ENCODE measurements at places on chromosomes 11 and 22. TPM values are rescaled to one million over a fixed set of nuclear protein-coding genes. Genes with fewer than 3 reads are reported as not detected.

GRCh38 chr22:46363611-46364321, 28.3 kb downstream of the TRMU start:
- peak; percentile 87 for DNase-seq

DNA sequence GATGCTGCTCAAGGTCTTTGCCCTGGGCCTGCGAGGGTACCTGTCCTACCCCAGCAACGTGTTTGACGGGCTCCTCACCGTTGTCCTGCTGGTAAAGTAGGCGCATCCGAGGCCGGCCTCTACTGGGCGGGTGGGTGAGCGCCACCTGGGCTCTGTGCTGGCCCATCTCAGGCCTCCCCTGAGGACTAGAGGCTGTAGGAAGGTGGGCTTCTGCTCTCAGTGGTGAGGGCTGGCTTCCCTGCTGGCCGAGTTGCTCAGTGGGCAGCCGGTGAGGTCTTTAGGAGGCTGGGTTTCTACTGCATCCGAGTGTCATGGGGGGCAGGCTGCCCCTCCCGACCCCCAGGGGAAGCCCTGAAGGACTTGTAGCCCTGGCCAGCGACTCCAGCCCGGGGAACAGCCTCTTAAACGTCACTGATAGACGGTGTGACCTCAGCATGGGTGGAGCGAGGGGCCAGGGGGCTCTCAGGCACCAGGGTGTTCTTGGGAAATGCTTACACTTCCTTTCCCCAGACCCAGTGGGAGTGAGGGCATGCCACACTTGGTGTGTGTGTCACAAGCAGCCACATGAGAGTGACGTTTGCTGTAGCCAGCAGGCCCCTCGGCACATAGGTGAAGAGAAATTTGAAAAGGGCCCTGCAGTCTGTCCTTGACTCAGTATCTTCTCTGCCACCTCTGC, 30.3 kb downstream of the TPCN2 start:
- no peak for DNase-seq

DNA sequence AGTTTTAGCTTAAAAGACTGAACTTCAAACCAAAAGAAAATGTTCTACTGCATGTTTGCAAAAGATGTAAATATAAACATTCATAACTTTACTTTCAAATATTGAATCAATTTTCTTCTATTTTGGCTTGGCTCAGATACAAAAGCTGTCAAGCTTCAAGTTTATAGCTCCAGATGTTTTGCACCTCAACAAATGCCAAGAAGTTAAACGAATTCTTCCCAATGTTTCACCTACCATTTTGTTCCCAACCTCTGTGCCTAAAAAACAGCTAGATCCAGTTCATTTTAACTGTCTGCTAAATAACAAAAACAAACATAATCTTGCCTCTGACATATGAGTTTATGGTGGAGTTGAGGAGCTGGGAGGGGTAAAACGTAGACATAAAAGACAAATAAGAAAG, 76.5 kb downstream of the RAB30 start:
- no peak for DNase-seq

DNA sequence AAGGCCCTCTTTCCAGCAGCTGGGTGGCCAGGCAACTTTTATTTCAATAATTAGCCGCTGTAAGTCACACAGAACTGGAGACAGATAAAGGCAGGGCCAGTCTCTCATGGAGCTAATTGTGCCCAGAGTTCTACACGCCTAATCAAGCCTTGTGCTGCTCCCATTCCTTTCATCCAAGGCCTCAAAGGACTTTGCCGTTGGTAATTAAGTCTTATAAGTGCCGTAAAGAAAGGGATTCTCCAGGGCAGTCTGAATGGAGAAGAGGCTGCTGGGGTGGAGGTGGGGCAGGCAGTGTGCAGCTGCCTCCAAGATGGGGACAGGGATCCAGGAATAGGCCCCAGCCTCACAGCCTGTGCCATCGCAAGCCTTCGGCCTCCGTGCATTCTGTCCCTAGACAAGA, 357.9 kb downstream of the TENM4 start:
- DNase-seq, result no peak

GRCh38 chr11:14956111-14956510, 16.0 kb downstream of the CALCA start:
- DNase-seq, result no peak

DNA sequence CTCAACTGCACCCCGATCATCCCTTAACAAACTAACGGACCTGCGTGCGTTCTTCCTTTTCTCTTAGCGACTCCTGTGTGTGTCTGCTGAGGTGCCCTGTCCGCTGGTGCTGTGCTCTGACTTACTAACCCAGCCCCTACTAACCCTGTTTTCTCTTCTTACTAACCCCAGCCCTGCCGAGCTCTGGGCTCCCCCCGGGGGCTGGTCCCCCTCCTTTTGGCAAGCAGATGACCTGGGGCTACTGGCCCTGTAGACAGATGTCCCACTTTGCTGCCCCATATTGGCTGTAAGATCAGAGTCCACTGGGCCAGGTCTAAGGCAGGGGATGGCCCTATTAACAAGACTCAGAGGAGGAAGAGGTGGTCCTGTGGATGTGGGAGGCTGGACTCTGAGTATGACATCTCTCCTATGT, 14.7 kb downstream of the MIAT start:
- no peak for DNase-seq

DNA sequence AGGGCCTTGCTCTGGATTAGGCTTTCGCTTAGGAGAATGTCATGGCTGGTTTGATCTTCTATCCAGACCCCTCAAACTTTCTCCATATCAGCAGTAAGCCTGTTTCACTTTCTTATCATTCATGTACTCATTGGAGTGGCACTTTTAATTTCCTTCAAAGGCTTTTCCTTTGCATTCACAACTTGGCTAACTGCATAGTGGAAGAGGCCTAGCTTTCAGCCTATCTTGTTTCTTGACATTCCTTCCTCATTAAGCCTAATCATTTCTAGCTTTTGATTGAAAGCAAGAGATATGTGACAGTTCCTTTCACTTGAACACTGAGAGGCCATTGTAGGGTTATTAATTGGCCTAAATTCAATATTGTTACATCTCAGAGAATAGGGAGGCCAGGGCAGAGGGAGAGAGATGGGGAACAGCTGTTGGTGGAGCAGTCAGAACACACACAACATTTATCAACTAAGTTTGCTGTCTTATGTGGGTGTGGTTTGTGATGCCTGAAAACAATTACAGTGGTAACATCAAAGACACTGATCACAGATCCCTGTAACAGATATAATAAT, 37.7 kb upstream of the APOBEC3A start:
- DNase-seq, result no peak

DNA sequence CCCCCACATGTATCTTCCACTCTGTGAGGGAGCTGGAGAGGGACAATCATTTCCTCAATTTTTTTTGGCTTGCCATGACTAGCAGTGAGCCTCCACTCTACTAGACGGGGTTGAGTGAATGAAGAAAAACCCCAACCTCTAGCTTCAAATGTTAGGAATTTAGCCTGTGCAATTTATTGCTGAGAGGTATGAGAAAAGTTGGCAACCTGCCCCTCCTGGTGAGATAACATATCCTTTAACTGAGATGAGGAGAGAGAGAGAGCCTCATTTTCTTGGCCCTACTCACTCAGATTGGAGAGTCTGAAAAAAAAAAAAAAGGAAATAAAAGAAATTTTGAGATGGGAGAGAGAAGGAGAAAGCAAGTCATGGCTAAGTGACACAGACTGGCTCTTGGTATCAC, 218.2 kb upstream of the CARD18 start:
- no peak for DNase-seq

GRCh38 chr22:37805810-37806277, 1.9 kb upstream of the GCAT start:
- DNase-seq, result no peak

GRCh38 chr11:94218372-94218771, 86.0 kb upstream of the IZUMO1R start:
- DNase-seq, result no peak

- DNase-seq, result no peak
Observed at GRCh38 chr22:21857481-21857914, 9.9 kb downstream of the MAPK1 start.

GRCh38 chr22:39471381-39472141, 14.7 kb downstream of the MGAT3 start:
- no peak for DNase-seq

DNA sequence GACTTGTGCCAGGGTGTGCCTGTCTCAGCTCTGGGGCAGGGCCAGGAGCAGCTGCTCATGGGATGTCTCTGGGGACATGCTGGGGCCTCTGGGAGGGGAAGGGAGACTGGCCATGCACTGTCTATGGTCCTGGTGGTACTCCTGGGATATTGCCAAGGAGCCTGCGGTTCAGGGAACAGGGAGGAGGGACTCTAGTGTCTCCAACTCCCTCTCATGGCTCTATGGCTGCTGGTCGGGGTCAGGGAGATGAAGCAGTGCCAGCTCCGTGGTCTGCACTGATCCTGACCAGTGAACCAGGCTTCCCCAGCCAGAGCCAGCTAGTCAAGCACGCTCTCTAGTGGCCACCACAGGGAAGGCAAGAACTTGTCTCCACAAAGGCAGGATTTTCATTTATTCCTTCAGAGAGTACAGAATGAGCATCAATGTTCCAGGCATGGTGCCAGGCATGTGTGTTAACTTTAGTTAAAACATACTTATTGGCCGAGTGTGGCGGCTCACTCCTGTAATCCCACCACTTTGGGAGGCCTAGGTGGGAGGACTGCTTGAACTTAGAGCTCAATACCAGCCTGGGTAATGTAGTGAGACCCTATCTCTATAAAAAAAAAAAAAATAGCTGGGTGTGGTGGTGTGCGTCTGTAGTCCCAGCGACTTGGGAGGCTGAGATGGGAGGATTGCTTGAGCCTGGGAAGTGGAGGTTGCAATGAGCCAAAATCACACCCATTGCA, 2.5 kb upstream of the BEST1 start:
- DNase-seq, result no peak

DNA sequence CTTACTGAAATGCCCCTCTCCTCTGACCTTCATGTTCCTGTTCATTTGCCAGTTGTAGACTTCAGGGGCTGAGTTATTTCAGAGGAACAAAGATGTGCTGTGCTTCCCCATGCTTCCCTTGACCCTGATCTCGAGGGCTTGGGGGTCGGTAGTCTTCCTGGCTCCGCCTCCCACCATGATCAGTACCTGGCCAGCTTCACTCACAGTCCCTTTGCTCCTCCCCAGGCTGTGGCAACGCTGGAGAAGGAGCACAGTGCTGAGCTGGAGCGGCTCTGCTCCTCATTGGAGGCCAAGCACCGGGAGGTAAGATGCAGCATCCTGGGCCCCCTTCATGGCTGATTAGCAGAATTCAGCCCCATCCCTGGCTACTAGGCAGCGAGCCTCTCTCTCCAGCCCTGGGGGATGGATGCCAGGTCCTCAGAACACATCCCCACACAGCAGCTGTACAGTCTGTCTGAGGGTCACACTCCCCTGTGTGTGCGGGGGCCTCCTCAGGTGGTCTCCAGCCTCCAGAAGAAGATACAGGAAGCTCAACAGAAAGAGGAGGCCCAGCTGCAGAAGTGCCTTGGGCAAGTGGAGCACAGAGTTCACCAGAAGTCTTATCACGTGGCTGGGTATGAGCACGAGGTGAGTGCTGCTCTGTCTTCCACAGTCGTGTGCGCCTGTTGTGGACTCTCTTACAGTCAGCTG, 64.5 kb downstream of the CEP164 start:
- no peak for DNase-seq

DNA sequence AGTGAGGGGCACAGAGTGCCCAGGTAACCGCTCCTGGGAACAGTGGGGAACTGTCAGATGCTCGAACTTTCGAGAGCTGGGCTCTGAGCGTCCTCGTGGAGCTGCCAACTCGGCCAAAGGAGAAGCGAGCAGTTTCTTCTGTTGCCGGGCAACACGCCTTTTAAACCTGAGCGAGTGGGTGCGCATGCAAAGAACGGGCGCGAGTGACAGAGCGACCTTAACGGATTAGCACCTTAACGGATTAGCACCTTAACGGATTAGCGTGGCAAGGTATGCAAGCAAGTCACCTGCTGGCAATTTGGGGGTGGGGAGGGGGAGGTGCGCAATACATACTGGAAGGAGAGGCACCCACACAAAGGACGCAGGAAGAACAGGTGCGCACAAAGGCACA, 61.8 kb upstream of the PRODH start:
- no peak for DNase-seq

DNA sequence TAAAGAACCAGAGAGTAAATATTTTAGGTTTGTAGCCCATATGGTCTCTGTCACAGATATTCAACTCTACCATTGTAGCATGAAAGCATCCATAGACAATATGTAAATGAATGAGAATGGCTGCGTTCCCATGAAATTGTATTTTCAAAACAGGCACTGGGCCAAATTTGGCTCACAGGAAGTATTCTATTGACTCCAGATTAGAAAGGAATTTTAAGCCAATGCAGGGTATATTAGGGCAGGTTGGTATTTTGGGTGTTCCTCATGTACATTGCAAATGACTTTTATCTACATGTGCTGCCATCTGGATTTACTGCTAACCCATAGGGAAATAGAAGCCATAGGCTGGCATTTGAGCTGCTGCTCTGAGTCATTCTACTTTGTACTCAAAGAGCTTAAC, 35.1 kb upstream of the PDGFD start:
- no peak for DNase-seq

DNA sequence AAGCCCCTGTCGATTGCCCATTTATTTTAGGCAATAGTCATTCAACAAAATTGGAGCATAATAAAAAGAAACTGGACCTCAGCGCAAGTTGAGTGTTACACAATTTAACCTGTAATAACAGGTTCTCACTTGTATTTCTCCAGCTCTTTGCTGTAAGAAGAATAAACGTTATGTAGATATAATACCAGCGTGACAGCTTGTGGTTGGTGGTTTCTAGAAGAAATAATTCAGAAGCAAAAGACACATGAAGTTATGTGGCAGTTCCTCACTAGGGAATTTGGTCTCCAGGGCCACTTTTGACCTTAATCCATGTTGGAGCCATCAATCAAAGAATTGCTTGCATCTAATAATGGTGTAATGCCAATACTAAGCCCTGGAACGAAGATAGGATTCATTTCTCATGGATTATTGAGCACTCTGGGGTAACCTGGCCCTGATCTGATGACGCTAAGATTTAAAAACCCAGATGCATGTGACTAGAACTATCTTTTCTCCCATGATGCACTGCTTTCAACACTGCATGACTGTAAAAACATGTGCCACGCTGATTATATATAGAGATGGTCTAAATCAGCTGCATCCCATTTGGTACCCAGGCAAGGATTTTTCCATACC, 129.7 kb upstream of the LDLRAD3 start:
- DNase-seq, result no peak

Gene EIF3L
- total RNA-seq, result 325 TPM

Gene SGSM1
- total RNA-seq, result not detected

Gene CNGA4
- 0.22 TPM for total RNA-seq

Gene RIMBP3B
- 0.67 TPM for total RNA-seq

Gene POTEH
- not detected for total RNA-seq

Gene SLCO2B1
- 19.2 TPM for total RNA-seq

Gene IFT27
- total RNA-seq, result 24.4 TPM

Gene KCNJ5
- not detected for total RNA-seq

Gene KBTBD4
- total RNA-seq, result 12.9 TPM

Gene YIF1A
- total RNA-seq, result 193 TPM

Gene DMC1
- 0.51 TPM for total RNA-seq

Gene SCUBE1
- 0.07 TPM for total RNA-seq

Gene EXPH5
- 0.75 TPM for total RNA-seq

Gene NLRP14
- total RNA-seq, result not detected

Gene SERHL2
- 3.5 TPM for total RNA-seq

Gene C11orf87
- total RNA-seq, result 0.05 TPM

Measured in chondrocyte (in vitro differentiated cells).